ENCODE measurements at places on chromosomes 5 and 9.

- DNase-seq, result no peak
Measured at GRCh38 chr5:43255704-43256103, 57.5 kb downstream of the HMGCS1 start.

GRCh38 chr5:116075191-116075831 is 9.5 kb upstream of the COMMD10 start:
- no peak for DNase-seq

- no peak for DNase-seq
Measured at GRCh38 chr9:131734165-131734610, 5.7 kb downstream of the RAPGEF1 start.

GRCh38 chr9:131393622-131394463 is at the start of gene PRRC2B:
TSS of gene PRRC2B (plus strand) at chr9:131394086. CDS start at chr9:131430145, 36,059 bp downstream.
- DNase-seq, result peak; percentile 75

DNA sequence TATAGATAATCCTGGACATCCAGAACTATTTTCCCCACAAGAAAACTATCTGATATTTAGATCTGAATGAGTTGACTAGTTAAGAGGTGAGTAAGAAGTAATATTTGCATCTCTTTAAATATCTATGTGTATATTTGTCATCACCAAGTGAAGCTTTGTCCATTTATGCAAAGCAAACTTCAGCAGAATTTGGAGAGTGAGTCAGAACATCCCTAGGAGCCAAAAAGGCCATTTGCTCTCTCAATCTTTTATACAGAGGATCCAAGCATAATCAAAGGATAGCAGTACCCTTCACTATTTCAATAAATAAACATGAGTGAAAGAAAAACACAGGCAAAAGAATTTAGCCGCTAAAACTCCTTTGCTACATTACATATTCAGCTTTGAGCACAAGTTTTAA is 454.4 kb downstream of the NR2F1-AS1 start:
- no peak for DNase-seq

GRCh38 chr5:80191991-80192398 is 63.9 kb downstream of the SERINC5 start:
- DNase-seq, result no peak

DNA sequence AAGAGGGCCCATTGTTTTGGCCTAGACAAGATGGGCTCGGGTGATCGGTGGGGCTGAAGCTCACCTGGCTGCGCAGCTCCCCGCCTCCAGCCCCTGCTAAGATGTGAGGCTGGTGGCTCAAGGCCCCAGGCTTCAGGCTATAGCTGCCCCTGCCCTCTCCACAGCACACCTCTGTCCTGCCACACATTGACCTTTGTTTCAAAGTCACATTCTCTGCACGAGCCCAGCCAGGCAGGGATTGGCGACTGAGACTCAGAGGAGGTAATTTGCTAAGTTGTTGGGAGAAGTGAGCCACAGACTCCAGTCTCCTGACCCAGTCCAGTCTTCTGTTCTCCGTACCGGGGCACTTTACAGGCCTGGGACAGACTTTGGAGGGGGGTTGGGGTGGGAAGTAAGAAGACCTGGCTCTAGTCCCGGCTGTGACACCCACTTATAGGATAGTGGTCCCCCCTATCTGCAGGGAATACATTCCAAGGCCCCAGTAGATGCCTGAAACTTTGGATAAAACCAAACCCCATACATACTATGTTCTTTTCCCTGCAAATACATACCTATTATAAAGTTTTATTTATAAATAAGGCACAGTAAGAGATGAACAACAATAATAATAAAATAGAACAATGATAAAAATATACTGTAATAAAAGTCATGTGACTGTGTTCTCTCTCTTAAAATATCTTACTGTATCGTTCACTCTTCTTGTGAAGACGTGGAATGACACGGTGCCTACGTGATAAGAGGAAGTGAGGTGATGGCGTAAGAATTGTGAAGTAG is 13.3 kb downstream of the PDGFRB start:
- DNase-seq, result no peak

DNA sequence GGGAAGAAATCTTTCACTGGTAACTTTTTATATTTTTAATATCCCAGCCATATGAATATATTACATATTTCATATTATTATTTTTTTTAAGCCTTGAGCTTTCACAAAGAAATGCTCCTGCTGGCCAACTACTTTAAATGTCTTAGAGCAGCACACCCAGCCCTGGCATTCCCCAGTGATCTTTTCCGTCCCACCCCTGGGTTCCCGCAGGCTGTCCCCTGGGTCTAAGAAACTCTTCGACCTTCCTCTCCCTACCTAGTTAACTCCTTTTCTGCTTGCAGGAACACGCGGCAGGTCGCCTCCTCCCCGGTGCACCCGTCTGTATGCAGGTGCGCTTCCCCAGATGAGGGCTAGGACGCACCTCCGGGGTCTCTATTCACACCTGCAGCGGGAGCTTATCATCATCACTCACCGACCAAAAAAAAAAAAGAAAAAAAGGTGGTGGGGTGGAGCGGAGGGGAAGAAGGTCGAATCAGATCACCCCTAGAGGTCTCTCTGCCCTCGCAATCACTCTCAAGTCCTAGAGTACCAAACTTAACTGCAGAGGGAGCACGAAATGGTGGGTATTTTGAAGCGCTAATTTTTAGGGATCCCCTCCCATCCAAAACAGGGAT is 696 bp downstream of the ZFP62 start:
- DNase-seq, result peak; percentile 13

GRCh38 chr9:15889555-15889954 is 336.7 kb downstream of the CCDC171 start:
- no peak for DNase-seq

DNA sequence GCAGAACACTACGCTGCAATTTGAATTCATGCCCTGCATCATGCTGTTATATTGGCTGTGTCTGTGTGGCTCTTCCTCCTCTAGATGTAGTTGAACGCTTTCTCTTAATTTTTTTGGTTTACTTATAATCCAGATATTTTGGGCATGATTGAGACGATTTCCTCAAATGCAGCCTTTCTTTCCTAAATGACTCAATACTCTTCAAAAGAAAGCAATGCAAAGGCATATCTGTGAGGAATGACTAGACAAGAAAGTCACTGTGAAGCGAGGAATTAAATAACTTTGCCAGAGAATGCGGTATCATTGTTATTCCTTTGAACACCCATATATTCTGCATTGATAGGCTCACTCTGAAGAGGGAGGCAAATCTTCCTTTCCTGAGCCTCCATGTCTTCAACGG is 152.8 kb downstream of the YIPF5 start:
- DNase-seq, result no peak

GRCh38 chr9:543478-543877 is 298.0 kb upstream of the DMRT1 start:
- DNase-seq, result no peak

GRCh38 chr5:15579193-15579990 is 79.4 kb downstream of the FBXL7 start:
- DNase-seq, result no peak

- DNase-seq, result no peak
Measured at GRCh38 chr5:126009566-126009965, 413.6 kb upstream of the GRAMD2B start.

DNA sequence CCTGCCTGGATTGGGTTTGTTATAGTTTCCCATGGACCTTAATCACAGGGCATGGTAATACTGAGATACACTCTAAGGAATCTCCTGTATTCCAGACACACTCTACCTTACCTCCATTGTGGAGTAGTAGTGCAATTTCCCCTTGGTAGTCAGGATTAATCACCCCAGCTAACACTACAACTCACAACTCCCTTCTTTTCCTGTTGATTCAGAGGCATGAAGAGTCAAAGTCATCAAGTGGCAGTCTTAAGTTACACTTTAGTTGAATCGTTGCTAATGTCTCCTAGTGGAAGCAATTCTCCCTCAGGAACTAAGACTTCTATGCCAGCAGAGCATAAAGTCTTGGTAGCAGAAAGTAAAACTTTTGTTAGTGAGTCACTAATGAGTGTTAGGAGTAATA is 122.7 kb upstream of the APC start:
- DNase-seq, result no peak

DNA sequence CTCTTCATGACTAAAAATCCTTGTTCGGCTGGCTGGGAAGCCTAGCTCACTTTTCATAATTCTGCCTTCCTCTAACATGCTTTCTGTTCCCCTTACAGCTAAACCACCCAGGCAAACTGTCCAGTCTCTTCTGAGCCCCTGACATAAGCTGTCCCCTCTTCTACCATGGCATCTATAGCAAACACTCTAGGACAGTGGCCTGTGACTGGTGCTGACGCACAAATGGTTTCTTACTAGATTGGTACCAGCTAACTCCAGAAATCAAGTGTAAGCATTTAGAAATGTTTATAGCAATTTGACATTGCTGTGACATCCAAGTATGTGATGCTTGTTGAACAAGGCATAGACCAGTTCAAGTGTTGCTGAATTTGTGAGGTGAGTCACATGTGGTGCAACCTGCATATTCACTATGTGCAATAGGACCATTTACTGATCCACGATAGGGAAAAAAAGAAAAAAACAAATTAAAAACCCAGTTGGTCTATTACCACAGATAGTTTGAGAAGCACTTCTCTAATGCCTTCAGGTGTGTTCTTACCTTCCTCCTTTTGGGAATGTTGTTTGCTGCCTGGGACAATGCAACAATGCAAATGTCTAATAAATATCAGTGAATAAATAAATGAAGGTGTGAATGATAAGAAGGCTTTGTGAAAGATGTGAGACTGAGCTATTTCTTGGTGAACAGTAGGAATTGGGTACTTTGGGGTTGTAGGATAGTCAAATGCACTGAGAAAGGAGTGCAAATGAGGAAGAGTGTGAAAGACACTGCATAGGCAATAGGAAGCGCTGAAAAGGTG is 22.4 kb downstream of the ELOVL7 start:
- DNase-seq, result no peak

DNA sequence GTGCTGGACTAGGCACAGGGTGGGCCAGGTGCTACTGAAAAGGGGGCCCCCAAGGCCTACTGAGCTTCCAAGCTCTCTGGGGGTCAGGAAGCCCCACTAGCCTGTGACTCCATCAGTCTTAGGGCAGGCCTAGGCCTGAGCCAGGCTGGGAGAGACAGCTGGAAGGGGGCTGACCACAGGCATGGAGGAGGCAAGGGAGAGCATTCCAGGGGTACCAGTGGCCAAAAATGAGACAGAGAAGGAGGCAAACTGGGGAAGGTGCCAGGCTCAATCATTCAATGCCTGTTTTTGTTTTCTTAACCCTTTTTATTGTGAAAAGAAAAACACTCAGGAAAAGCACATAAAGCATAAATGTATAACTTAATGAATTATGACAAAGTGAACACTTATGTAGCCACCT is 26.2 kb upstream of the TCF7 start:
- DNase-seq, result no peak

DNA sequence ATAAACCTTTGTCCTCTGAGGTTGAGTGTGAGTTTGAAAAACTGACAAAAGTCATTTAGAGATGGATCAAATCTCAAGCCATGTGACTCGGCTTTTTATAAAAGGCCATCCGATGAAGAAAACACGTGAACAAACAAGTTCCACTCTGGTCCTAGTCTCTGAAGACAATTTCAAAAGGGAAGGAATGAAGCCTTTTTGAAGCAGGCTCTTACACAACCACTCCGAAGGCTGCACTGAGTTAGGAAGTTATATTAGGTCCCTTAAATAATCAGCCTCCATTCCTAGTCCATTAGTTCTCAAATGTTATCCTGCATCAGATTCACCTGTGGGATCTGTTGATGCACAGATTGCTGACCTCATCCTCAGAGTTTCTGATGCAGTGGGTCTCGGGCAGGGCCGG is 166.6 kb upstream of the HMHB1 start:
- no peak for DNase-seq

DNA sequence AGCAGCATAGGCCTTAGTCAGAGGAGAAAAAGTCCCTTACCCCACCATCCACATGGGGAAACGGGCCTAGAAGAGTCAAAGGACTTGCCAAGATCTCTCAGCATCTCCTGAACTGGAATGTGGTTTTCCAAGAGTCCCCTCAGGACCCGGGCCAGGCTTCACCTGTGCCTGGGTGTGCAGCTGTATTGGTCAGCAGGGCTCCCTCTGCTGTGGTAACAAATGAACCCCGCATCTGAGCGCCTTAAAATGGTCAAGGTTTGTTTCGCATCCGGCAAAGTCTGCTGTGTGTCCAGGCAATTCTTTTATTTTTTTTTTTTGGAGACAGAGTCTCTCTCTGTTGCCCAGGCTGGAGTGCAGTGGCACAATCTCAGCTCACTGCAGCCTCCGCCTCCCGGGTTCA is 168.0 kb upstream of the IER5L start:
- DNase-seq, result no peak

DNA sequence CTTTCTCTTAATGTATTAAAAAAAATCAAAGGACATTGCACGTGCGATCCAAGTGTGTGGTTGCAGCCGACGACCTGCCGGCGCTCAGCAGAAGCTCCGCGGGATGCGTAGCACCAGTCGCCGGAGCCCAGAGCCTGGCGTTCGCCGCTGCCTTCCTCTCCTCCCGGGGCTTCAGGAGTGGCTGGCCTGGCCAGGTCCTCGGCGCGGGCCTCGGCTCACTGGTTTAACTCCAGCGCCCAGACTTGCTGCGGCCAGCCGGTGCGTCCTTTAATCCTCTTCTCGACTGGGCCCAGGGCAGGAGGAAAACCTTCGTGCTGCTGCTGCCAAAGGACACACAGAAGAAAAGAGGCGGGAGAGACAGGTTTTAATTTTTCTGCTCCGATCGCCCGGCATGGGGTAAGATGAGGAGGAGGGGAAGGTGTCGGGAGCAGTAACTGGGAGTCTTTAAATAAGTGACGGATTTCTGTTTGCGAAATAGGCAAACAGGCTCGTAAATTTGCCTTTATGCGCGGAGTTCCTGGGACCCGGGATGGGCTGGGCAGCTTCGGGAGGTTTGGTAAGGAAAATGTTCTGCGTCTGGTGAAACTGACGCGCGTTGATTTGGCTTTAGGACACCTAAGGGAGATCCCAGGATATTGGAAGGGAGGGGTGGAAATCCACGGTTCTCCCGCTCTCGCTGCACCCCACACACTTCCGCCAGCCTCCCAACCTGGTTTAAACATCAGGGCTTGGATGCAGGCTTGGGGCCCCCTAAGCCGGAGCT is 2.3 kb downstream of the HAND1 start:
- DNase-seq, result no peak

GRCh38 chr9:37030611-37030939 is 3.5 kb downstream of the PAX5 start:
- no peak for DNase-seq

- DNase-seq, result no peak
Measured at GRCh38 chr5:120545007-120545406, 80.9 kb downstream of the PRR16 start.

DNA sequence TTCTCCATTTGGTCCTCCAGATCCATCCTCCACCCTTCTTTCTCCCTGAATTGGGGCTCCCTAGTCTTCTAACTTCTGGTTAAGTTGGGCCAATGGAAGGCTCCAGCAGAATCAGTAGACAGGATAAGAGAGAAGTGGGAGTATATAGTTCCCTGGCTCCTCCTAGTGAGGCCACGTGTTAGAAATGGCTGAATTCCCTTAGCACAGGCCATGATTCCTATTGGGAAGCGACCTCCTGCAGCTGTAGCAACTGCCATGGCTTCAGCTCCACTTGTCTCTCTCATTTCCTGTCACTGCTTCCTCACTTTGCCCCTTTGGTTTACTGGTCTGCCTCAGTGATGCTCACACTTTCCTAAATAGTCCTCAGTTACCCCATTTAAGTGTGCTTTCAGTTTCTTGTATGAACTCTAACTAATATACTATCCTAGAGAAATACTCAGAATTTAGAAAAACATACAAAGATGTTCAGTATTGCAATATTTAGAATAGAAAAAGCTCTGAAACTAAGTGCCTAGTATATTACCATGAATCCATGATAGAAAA is 104.8 kb upstream of the SMARCA2 start:
- DNase-seq, result no peak

GRCh38 chr5:73268826-73269225 is 95.8 kb downstream of the TMEM174 start:
- no peak for DNase-seq
